ENCODE measurements at places on chromosomes 12 and 14. TPM values are rescaled to one million over a fixed set of nuclear protein-coding genes. Genes with fewer than 3 reads are reported as not detected.

DNA sequence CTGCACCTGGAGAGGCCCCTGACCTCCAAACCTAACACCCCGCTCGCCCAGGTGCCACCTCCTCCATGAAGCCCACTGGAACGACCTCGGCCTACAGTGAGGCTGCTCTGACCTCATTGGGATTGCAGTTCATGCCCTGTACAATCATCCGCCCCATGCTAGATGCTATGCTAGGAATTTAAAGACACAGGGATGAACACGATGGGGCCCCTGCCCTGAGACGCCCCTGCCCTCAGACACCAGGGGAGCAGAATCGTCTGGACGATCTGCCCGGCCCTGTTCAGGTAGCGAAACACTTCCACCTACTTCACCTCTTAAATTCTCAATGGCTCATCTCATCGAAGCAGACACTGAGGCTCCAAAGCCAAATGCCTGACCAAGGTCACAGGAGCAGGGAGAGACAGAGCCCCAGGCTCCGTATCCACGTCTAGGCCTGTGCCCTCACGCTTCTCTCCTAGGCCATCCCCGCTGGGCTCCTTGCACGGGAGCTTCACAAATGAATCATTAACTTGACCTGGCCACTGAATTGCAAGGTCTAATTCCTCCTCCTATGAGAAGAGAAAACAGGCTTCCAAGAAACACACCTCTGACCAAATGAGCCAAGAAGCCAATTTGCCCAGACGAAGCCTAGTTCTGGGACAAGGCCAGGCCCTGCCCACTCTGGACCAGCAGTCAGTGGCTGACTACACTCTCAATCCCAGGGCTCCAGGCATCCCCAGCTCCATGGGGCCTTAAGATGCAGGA lies 35.2 kb downstream of the SCARB1 start:
- DNase-seq = no peak

NGDN gene
- 44.5 TPM for polyA plus RNA-seq

DNA sequence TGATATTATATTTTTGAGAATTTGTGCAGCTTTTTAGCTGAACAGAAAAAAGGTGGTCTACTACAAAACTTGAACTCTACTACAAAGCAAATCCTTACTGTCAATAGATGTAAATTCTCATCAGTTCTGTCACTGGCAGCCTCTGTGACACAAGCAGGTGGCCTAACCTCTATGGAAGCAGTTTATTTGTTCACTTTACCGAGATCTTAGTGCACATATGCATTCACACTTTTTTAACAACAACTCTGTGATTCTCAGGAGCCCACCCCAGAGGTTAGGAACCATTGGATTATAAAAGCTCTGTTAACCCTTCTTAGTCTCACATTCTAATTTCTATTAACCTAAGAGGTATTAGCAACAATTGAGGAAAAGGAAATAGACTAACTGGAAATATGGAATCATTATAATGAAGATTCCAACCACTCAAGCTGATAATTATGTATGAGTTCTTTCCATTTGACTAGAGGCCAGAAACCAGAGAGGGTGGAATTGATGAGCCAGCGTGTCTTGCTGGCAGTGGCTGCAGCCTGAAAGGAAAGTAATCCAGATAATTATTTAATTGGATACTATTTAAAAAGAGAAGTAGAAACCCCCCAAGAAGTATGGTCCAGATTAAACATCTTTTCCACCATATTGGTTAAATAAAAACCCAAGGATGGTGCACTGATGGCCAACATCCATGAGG lies 451.1 kb downstream of the TMEM117 start:
- no peak for DNase-seq

GRCh38 chr14:73236157-73236556 lies 1.1 kb upstream of the PAPLN start:
- DNase-seq = no peak

SIX6 gene
- not detected for polyA plus RNA-seq

DNA sequence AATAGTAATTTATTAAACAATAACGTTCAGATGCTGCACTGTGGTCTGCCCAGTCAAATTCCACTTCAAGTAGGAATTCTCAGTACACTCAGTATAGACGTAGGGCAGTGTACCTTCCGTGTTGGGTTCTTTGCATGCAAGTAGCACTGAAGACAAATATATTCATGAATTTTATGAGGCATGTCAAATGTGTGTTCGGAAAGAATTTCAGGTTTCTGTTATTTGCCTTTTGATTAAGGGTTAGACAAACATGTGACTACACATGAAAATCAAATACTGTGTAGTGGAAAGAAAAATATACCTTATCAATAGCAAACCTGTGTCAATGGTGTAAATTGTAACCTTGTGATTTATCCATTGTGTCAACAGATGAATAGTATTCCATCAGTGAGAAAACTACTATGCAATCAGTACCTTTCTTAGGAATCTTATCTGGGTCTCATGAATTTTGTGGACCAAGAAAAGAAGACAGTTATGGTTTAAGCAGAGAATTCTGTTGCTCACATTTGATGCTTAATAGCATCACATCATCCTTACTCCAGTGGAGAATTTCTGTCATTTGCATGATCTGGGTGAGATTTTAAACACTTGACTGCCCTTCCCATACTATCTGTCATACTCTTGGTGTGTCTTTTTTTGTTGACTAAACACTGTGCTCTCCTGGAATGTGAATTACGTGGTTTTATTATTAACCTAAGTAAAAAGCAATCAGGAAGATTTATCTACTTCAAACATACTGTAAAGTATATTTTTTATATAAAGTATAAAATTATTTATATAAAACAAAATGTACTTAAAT lies 13.3 kb downstream of the TMEM260 start:
- DNase-seq = no peak

EXOC3L4 gene
- 0.19 TPM for polyA plus RNA-seq

SLC5A8 gene
- polyA plus RNA-seq = not detected

- DNase-seq = no peak
Observed at GRCh38 chr12:100401660-100402059, 44.8 kb downstream of the SLC17A8 start.

DNA sequence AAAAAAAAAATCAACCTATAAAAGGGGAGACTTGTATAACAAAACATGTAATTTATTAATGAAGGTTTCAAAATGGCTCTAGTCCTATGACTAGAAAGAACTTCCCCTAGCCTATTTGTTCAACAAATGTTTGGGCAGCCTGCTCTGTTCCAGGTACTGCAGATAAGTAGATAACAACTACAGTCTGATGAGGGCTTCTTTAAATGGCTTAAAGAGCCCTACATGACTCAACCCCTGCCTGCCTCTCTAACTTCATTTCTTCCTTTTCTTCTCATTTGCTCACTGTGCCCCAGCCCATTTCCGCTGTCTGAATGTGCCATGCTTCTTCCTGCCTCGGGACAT lies 21.5 kb downstream of the ALDH6A1 start:
- DNase-seq = no peak

DNA sequence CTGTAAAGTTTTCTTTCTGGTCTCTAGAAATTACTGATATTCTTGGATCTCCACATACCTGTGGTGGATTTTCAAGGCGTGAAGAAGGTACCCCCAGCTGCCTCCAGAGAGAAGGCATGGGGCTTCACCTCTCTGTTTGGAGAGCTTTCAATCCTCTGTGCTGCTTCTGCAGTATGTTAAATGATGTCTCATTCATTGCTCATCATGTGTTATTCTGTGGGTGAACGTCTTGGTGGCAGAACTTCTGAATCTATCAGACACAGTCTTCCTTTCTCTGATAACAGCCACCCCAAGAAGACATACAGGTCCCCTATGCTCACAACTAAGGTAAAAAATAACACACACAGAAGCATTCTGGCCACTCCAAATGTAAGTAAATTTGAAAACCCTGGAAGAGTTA lies 221.3 kb upstream of the TMEM260 start:
- no peak for DNase-seq

FLVCR2 gene
- polyA plus RNA-seq = 13.2 TPM

GRCh38 chr12:76556368-76556767 lies 3.2 kb downstream of the OSBPL8 start:
- peak; percentile 31 for DNase-seq

TAC3 gene
- polyA plus RNA-seq = not detected

- peak; percentile 57 for DNase-seq
Observed at GRCh38 chr14:94485944-94486841, 10.2 kb upstream of the SERPINA9 start.

- DNase-seq = no peak
Observed at GRCh38 chr14:64170181-64170580, 124.0 kb downstream of the ESR2 start.

LRRC43 gene
- not detected for polyA plus RNA-seq

DNA sequence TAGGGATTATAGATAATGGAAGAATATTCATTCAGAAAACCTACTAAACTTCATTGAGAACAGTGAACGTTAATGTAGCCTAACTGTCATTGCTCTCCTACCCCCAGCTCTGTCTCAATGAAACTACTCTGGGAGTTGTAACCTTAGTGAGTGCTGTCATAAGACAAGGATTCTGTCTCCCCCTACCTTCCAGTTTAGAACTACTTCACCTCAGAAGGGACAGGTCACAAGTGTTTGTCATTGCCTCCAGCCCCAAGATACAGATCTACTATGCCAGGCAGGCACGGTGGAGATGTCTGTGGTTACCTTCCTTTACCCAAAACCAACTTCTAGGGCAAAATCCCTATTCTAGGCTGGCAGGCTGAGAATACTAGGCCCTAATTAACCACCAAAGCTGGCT lies 833.1 kb upstream of the SEL1L start:
- DNase-seq = no peak

DNA sequence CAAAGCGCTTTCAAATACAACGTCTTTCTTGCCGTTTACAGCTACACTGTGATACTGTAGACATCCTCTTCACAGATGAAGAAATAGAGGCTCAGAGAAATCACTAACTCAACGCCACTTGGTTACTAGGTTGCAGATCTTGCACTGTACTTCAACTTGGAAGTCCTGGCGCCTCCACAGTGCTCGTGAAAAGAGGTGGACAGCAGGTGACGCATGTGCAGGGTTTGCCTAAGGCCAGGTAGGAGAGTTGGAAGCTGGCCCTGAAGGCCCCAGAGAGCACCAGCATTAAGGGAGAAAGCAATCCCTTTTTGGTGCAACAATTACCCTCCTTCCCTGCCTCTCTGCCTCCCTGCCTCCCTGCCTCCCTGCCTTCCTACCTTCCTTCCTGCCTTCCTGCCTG lies 22.8 kb upstream of the TSPAN9 start:
- no peak for DNase-seq

PMEL gene
- polyA plus RNA-seq = 0.54 TPM

DNA sequence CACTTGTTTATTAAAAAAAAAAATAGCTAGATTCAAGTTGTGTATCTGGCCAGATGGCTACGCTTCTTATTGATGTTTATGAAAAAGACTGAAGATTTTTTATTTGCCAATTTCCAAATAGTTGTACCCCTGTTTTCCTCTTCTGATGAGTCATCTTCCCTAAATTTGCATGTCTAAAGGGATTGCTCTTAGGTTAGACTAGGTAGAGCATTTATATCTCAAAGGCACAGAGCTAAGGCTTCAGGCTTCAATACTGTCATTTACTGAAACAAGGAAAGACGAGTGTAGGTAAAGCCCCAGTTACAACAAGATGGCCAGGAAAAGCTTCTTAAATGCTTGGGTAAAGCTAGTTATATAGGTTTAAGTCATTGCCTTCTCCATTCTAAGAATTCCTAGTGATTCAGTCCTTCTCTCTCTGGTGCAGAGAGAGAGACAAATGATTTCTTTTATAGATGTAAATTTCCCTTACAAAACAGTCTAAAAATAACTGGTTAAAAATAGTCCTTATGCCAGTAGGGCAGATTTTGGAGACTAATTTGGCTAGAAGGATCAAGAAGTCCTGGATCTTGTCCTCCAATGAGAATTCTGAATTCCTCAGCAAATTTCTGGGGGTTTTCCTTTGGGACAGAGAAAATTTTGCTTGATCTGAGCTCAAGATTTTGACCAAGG lies 26.1 kb downstream of the LEMD3 start:
- DNase-seq = no peak

GRCh38 chr14:51000566-51000965 lies 56.3 kb upstream of the PYGL start:
- DNase-seq = no peak

DNA sequence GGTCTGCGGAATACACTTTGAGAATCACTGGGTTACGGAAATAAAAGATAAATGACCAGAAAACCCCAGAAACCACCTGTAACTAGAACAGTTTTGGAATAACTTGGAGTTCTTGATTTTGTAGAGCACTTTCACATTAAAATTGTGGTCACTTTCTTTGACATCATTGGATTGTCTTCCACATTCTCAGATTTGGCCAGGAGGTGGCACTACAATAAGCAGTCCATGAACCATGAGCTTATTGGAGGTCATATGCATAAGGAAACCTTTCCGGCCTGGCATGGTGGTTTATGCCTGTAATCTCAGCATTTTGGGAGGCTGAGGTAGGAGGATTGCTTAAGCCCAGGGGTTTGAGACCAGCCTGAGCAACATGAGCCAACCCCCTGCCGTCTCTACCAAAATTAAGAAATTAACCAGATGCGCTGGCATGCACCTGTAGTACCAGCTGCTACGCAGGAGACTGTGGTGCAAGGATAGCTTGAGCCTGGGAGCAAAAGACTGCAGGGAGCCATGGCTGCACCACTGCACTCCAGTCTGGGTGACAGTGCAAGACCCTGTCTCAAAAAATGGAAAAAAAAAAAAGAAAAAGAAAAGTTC lies 107.7 kb upstream of the CAND1 start:
- DNase-seq = no peak

RFC5 gene
- 6.7 TPM for polyA plus RNA-seq

DNA sequence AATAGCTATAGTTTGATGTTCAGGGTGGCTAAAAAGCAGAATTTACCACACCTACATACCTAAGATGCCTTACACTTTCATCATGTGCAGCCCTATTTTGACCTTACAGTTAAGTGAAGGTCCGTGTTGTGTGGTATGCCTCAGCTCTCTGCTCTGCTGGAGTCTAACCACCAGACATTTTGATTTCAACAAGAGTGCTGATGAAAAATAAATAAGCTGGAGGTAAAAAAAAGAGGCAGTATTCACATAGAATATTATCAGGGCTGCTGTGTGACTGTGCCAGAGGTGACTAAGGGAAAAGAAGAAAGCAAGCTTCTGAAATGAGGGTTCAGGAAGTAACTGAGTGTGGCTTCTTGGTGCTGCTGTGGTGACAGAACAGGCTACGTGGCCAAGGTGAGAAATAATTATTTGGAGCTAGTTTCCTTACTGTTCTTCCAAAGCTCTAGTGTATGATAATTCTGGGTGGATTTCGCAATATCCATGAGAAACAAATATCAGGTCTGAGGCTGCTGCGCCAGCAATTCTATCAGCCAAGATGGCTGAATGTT lies 188.8 kb downstream of the STXBP6 start:
- no peak for DNase-seq

CCDC177 gene
- polyA plus RNA-seq = not detected
